ENCODE measurements at places on chromosomes 7 and 10.

DNA sequence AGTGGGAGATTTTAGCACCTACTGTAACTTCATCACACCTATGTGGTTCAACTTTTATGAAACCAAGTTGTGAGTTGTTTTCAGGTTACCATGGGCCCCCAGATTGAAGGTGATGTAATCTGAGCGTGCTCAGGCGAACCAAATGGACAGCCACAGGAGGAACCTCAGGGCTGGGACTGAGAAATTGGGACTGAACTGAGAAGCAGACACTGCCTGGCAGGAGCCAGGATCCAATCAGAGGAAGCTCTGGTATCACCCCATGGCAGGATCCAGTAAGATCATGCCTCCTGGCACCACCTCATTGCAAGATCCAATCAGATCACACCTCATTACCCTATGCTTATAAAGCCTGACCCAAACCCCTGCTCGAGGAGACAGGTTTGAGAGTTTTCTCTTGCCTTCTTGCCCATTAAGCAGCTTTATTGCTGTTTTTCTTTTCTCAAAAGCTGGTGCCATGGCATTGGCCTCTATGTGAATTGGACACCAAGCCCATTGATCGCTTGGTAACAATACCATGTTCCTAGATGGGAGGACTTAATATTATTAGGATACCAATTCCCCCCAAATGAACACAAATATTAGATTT lies 43.2 kb upstream of the GDF10 start:
- ATAC-seq: no peak

DNA sequence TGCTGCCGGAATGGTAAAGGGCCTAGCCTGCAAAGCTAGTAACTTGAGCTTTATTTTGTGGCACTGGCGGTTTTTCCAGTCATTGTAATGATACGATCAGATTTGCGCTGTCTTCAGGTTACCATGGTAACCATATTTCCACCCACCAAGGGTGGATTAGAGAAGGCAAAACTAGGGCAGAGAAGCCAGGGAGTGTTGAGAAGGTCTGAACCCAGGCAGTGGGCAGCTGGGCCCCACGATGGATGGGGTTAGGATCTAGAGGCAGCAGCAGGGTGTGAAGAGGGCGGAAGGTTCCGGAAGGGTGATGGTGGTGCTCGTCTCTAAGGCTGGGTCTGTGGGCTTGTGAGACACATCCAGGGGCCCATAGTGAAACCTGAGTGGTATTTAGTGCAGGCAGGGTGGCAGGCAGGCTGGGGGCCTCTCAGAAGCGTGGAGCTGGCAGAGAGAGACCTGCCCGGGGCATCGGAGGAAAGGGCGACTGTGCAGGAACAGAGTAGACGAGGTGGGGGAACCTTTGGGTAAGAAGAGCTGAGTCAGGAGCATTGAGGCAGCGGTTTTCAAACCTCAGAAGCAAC lies 87.9 kb upstream of the GTF2I start:
- ATAC-seq: no peak

DNA sequence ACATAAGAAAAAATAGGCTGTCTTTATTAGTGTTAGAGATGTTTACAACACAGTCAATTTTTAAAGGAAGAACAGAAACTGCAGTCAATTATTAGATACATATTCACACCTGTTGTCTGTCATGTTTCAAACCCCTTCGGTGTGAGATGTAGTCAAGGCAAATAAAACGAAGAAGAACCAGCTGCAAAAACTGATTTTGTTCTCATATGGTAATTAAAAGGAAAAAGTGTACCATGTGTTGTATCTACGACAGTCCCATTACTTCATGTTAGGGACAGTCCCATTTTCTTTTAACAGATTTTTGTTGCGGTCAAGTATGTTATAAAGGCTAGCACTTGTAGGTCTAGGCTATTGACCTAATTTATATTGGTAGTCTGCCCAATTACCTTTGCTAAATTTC lies 149.4 kb downstream of the LRRN3 start:
- no peak for ATAC-seq

GRCh38 chr10:117226813-117227451 lies 14.0 kb upstream of the SLC18A2 start:
- no peak for ATAC-seq

DNA sequence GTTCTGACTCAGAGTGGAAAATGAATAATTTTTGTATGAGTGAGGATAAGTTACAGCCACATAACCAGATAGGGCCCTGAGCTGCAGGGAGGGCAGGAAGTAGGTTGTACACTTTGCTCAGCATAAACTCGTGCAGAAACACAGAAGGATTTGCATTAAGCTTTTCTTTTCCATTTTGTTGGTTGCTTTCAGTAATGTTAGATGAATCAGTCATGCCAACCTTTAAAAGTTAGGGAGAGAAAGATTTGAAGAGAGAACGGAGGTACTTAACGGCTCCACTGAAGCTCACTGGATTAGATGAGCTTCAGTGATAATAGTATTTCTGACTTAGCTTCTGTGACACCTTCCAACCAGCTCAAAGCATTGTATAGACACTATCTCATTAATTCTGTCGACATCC lies 348.1 kb downstream of the GATA3 start:
- no peak for ATAC-seq

GRCh38 chr7:36309301-36309700 lies 80.4 kb upstream of the ANLN start:
- no peak for ATAC-seq

DNA sequence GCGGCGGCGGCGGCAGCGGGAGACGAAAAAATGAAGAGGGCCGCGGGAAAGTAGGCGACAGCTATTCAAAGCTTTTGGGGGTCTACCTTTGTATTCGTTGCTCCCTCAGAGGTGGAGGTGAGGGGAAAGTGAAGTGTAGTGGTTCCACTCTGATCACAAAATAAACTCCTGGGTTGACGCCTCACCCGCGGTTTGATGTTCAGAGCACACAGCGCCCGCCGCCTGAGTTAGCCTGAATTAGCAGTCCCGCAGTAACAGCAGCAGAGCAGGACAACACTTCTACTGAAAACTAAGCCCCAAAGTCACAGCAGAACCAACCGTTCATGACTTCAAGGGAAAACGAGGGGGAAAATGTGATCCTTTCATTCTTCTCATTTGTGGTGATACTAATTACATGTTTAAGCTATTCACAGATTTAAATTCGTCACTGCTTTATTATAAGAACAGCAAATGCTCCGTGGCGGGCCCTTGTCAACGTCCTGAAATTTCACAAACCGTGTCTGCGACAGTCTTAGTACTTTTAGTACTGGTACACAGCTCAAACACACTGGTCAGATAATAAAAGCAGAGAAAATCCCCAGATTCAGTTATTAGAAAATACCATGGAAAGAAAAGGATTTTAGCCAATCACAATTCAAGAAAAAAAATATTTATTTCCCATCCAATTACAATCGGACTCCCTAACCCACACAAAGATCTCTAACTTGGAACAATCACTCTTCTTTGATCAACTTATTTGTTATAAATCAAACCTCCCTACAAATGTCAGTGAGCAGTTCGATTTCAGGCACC lies 563 bp upstream of the JMJD1C start:
- peak; percentile 65 for ATAC-seq

DNA sequence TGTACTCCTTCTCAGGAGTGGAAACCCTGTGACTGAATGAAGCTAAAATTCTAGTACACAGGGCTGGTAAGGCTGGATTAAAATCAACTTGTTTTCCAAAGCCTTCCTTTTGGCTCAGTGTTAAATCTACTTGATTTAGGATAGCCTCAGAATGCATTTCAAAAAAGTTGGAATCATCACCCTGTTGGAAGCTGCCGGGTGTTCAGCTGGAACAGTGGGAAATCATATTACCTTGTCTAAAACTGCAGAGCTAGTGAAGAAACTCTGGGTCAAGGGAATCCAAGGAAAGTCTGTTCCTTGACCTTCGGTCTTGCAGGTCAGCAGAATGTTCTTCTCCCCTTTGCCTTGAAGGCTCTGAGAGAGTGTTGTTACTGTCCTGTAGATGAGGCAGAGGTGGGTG lies 252.1 kb upstream of the INHBA start:
- ATAC-seq: no peak

- ATAC-seq: peak; percentile 51
Observed at GRCh38 chr10:114174695-114175188, 739 bp upstream of the CCDC186 start.

GRCh38 chr10:133394064-133394663 lies at the start of gene MTG1:
MTG1 (plus strand) TSS chr10:133394157; CDS start chr10:133394221, 64 bp downstream.
- ATAC-seq: peak; percentile 99

GRCh38 chr10:12726971-12727831 lies 274.3 kb downstream of the CCDC3 start:
- no peak for ATAC-seq

DNA sequence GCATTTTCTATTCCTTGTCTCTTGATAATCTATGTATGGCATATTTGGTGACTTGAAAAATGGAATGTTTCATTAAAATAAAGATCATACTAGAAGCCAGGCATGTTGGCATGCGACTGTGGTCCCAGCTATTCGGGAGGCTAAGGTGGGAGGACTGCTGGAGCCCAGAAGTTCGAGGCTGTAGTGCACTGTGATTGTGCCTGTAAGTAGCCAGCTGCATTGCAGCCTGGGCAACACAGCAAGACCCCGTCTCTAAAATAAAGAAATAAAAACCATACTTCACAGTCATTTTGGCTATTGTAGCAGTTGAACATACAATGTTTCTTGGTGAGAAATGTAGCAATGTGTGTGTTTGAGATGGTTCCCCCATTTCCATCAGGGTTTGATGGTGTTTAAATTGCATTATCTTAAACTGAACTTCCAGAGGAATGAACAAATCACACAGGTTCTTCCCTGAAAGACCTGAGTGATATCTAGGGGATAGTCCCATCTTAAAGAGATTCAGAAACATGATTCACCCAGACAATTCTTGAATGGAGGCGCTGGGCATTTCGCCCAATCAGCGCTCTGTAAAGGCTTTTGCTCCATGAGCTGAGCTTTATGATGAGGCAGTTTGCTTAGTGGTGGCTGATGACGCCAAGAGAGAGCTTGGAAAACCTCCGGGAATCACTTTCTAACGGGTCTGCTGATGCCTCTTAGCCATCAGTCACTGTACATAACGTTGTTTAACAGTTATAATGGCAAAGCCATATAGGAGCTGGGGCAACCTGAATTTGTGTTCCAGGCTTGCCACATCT lies 19.4 kb upstream of the BTBD16 start:
- ATAC-seq: no peak

- ATAC-seq: peak; percentile 16
Observed at GRCh38 chr10:21534604-21535493, 817 bp downstream of the MLLT10 start.

- ATAC-seq: no peak
Observed at GRCh38 chr7:20438694-20439376, 108.1 kb downstream of the ITGB8 start.

GRCh38 chr7:117135553-117135891 lies 182.2 kb downstream of the ST7 start:
- no peak for ATAC-seq

GRCh38 chr10:93482145-93482834 lies at the start of gene MYOF:
MYOF (minus strand) TSS chr10:93482334; CDS start chr10:93482194, 140 bp downstream.
- peak; percentile 80 for ATAC-seq

GRCh38 chr7:29610086-29610485 lies 46.5 kb downstream of the PRR15 start:
- peak; percentile 46 for ATAC-seq

DNA sequence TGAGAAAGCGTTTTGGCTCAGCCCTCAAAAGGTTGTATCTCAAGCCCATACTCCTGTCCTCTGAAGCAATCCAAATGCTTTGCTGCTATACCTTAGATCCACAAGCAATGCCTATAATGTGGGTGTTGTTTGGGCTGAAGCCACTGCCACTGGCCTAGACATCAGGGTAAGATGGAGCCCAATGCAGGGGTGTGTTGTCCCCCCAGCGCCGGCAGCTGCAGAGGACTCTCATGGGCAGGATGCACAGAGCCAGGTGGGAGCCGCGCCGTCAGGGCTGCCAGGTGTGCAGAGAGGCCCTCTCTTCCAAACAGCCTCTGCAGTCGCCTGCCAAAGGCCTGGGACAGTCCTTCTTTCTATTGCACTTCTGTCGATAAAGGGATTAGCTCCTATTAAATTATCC lies 205.2 kb upstream of the SHH start:
- no peak for ATAC-seq

GRCh38 chr7:140003913-140004382 lies 58.8 kb downstream of the PARP12 start:
- ATAC-seq: no peak

GRCh38 chr10:61616611-61617010 lies 46.1 kb upstream of the CABCOCO1 start:
- no peak for ATAC-seq
